ENCODE measurements at places on chromosomes 16 and 17.

- no peak for DNase-seq
These were observed 89.7 kb downstream of the SEC14L1 start for GRCh38 chr17:77230436-77230830.

DNA sequence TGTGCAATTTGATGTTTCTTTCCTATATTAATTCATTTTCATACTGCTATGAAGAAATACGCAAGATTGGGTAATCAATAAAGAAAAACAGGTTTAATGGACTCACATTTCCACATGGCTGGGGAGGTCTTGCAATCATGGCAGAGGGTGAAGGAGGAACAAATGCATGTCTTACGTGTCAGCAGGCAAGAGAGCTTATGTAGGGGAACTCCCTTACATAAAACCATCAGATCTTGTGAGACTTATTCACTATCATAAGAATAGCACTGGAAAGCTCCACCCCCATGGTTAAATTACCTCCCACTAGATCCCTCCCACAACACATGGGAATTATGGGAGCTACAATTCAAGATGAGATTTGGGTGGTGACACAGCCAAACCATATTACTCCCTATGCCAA lies 418.9 kb upstream of the MAF start:
- no peak for DNase-seq

DNA sequence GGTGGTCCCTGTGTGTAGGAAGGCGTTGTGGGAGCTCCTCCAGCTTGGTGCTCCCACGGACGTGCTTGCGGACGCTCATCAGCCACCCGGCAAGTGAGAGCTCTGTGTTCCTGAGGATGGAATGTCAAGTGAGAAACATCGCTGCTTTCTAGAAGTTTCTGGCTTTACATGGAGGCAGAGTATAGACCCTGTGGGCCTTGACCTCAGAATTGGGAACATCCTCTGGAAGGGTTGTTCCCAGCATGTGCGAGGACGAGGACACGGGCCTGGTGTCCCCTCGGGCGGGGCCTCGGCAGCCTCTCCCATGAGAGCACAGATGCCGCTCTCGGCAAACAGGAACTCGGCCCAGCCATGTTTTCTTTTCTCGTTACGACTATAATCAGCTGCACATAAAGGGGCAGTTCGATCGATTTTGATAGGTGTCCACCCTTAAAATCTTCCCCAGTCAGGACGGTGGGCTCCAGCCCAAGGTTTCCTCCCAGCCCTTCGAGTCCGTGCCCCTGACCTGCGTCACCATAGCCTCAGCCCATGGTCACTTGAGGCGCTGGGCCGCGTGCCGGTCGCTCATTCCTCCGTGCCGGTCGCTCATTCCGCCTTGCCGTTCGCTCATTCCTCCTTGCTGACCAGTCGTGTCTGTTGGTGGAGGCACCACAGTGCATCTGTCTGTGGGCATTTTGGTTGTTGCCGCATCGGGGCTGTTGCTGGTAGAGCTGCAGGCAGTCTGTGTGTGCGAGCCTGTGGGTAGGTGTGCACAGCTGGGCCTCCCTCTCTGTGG lies 91.3 kb upstream of the ZNF750 start:
- DNase-seq = no peak

DNA sequence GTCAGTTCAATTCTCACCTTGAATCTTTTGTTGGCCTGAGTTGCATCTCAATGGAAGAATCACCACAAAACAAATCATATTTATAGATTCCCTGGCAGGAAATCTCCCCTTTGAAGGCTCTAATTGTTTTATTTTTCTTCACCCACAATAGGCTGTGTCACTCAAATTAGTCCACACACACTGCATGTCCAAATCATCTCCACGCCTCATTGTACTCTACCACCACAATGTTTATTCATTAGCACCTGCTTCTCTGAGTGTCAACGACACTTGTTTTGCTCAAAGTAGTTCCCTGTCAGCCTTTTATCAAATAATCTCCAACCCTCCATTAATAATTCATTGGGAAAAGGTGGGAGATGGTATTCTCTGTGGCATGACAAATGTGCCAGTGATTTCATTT lies 164.3 kb downstream of the ABCC12 start:
- DNase-seq = no peak

DNA sequence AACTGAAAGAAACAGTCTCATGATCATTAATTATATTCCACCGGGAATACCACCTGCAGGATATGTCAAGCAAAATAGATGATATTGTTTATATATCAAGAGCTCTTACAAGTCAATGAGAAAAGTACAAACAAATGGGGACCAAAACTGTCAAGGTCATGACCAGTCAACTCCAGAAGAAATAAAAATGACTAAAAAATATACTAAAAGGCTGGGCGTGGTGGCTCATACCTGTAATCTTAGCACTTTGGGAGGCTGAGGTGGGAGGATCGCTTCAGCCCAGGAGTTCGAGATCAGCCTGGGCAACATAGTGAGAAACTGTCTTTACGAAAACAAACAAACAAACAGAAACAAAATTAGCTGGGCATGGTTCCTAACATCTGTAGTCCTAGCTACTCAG lies 49.8 kb upstream of the SCNN1B start:
- DNase-seq = no peak

GRCh38 chr17:50972577-50972976 lies 106.4 kb upstream of the TOB1 start:
- DNase-seq = no peak

Data from NCI-H2107 (cell line).